ENCODE measurements at places on chromosomes 4 and X. TPM values are rescaled to one million over a fixed set of nuclear protein-coding genes. Genes with fewer than 3 reads are reported as not detected.

FAM184B gene
- not detected for total RNA-seq

NLGN4X gene
- 4.5 TPM for total RNA-seq

ZCCHC18 gene
- total RNA-seq, result 0.56 TPM

PDHA2 gene
- total RNA-seq, result not detected

AKAP14 gene
- not detected for total RNA-seq

WDFY3 gene
- total RNA-seq, result 55.9 TPM

ESX1 gene
- total RNA-seq, result not detected

ERAS gene
- total RNA-seq, result not detected

TAF7L gene
- not detected for total RNA-seq

- DNase-seq, result no peak
Observed at GRCh38 chr4:126061655-126062054, 746.9 kb downstream of the FAT4 start.

GRCh38 chr4:26213317-26213716 lies 107.5 kb upstream of the RBPJ start:
- DNase-seq, result no peak

GRCh38 chr4:159341522-159341921 lies 238.6 kb downstream of the RAPGEF2 start:
- DNase-seq, result no peak

- peak; percentile 31 for DNase-seq
Observed at GRCh38 chrX:153491918-153492317, 2.9 kb upstream of the BGN start.

GRCh38 chrX:130100180-130100579 lies 10.1 kb downstream of the ELF4 start:
- no peak for DNase-seq

DNA sequence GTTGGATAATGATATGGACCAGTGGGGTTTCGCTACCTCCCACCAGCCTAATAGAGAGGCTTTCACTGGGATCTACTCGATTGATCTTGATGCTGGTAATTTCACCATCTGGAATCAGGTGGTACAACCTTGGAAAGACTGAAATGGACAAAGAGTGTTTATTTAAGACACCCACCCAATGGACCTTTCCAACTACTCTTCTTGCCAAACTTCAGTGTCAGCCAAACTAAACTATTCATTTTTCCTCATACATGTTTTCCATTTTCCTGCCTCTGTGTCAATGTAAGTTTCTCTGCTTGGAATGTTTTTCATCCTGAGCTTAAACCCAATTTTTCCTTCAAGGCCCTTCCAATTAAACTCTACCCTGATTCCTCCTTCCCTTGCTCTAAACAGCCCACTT lies 92.6 kb downstream of the LNX1 start:
- no peak for DNase-seq

DNA sequence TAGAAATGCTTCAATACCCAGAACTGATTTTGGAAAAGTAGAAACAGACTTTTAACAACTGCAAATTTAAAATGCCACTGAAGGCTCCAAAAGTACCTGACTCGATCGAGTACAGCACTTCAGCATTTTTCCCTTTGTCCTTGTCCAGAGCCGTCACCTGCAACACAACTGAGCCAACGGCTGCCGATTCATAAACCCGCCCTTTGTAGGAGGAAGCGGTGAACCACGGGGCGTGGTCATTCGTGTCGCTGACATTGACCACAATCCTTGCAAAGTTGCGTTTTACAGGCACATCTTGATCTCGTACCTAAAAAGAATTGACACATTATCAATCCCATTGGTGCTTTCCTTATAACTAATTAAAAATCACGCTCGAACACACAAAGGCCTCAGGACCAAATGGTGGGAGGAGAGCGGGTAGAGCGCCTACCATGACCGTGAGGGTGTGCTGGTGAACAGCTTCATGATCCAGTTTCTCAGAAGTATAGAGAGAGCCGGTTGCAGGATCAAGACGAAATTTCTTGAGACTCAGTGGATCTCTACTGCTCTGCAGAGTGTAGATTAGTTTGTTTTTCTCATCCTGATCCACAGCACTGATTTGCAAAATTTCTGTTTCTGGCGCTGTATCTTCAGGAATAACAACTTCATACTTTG lies 72.8 kb upstream of the MTNR1A start:
- no peak for DNase-seq

- no peak for DNase-seq
Observed at GRCh38 chr4:56570041-56570440, 64.5 kb downstream of the ARL9 start.

GRCh38 chrX:147958291-147958690 lies 22.8 kb upstream of the FMR1NB start:
- no peak for DNase-seq

GRCh38 chrX:111410590-111411078 lies 1.4 kb downstream of the DCX start:
- DNase-seq, result no peak

DNA sequence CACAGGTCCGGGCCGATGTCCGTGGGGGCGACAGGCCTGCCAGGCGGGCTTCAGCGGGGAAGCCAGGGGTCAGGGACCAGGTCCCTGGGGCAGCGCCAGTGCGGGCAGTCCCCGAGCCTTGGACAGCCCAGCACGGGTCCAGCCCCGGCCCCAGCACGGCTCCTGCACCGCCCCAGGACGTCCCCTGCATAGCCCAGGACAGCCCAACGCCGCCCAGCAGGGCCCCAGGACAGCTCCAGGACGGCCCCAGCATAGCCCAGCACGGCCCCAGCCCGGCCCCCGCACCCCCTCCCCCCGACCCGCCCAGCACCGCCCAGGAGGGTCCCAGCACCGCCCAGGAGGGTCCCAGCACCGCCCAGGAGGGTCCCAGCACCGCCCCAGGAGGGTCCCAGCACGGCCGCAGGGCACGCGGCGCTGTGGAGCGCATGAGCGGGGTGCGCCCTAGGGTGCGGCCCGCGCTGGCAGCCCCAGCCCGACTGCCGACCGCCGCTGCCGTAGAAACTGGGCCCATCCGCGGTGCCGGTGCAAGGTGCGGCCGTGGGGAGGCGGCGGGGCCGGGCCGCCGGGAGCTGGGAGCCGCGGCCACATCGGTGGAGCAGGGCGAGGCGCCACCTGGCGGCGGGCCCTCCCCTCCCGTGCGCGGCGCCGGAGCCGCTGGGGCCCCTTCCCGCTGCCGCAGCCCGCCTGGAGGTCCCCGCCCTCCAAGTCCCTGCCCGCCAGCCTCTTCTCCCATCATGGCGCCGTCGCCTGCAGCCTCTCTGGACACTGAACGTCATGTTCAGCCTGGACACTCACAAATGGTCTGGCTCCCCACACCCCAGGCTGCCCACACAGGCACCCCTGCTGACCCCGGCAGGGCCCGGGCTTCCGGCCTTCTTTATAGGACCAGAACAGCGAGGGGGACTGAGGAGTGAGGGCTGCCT lies 106.8 kb upstream of the NKX1-1 start:
- DNase-seq, result peak; percentile 87

DNA sequence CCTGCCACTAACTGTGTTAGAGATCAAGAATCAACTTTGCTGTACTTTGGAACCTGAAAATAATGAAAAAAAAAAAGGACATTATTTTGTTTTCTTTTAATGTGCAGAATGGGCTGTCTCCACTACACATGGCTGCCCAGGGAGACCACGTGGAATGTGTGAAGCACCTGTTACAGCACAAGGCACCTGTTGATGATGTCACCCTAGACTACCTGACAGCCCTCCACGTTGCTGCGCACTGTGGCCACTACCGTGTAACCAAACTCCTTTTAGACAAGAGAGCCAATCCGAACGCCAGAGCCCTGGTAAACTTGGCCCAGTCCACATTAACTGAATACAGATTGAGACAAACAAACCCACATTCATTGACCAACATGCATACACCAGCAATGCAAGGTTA lies 206.2 kb downstream of the ANK2 start:
- DNase-seq, result no peak

DNA sequence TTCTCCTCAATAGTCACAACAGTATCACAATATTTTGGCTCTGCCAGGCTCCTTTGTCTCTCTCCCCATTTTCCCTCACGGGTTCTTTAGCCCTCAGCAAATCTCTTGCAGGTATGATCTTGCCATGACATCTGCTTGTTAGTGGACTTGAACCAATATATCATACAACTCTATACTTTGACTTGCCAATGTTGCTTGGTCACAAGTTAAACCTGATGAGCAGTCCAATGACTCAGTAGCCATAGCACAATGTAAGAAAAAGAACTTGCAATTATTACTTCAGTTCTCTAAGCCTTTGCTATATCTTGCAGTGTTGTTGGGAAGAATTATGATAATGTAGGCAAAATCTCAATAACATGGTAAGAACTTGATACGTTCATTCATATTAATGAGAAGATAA lies 174.6 kb upstream of the NRK start:
- DNase-seq, result no peak

GRCh38 chr4:1658146-1658545 lies 26.0 kb downstream of the FAM53A start:
- no peak for DNase-seq

DNA sequence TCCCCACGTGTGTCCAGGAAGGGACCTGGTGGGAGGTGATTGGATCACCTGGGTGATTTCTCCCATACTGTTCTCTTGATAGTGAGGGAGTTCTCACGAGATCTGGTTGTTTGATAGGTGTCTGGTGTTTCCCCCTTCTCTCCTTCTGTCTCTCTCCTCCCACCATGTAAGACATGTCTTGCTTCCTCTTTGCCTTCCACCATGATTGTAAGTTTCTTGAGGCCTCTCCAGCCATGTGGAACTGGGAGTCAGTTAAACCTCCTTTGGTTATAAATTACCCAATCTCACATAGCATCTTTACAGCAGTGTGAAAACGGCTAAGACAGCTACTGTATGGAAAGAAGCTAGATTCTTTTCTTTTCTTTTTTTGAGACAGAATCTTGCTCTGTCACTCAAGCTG lies 21.6 kb upstream of the FGG start:
- DNase-seq, result no peak

DNA sequence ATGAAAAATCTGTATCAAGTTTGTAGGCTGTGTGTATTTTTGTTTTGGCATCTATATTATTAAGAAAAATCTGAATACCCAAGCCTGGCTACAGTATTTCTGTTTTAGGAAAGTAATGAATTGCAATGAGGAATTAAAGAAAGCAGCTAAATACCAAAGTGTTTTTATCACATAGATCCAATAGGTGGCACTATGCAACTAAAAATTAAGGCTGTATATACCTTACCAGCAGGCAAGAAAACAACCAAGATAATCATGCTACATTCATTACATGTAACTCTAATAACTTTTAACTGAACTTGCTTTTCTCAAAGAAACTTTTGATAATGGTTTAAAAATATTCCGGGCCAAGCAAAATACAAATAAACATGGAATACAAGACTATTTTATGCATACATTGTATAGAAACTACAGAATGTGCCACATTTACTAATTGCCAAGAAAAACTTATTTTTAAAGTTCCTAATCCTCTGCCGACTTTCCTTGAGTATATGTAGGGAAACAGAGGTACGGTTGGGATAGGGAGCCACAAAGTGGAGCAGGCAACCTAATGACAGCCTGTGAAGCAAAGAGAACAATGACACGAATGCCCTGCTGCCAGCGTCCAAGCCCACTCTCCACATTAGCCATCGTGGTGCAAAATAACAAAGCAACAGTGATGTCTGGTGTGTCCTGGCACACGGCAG lies 63.7 kb downstream of the SEC24D start:
- peak; percentile 51 for DNase-seq
